ENCODE measurements at places on chromosomes 16 and 17.

DNA sequence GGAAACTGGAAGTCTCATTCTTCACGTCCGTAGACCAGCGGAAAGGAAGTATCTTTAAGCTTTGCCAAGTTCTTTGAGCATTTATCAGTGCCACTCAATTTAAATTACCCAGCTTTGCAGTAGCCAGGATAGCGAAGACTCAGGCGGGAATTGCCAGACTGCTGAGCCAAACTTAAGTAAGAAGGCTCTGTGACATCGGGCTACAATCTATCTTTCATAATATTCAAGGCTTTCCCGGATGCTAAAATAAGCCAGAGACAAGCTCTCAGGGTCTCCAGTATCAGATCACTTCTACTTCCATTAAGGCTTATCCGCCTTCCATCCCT lies 436 bp upstream of the BRIP1 start:
- DNase-seq, result no peak

DNA sequence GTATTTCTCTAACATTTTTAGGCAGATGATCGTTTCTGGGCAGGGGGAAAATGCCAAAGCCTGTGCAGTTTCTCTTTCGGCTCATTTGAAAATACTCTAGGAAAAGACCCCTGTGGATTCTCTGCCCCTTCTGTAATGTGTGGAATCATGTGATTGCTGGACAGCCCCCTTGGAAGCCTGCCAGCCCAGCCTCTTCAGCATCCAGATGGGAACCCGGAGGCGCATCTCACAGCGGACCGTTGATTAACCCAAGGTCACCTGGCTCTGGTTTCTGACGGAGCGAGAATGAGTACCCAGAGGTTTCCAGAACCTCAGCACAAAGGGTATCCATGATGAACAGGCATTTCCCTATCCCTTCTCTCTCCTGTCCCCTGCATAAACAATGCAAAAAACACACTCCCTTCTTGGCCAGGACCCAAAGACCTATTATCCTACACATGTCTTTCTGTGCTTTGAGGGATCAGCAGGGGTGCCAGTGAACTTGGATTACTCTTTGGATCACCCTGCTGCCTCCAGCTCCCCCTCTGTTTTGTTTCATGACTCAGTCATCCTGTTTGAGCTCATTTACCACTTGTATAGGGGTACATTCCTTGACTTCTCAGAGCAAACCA lies 957.1 kb upstream of the RBFOX1 start:
- no peak for DNase-seq

GRCh38 chr16:81349608-81350305 lies 35.0 kb downstream of the GAN start:
- no peak for DNase-seq

DNA sequence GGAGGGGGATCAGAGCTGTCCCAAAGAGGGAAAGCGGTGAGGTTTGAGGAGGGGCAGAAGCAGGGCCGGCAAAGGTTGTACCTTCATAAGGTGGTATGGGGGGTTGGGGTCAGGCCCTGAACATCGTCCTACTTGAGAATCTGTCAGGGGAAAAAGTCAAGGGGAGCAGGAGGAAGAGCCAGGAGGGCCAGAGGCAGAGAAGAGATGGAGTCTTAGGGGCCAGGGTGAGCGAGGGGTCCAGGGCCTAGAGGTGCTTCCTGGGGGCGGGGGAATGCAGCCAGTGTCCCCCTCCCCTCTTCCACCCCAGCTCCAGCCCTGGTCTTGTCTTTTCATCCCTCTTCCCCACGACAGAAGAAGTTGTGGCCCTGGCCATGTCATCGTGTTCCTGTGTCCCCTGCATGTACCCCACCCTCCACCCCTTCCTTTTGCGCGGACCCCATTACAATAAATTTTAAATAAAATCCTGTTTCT lies 1.3 kb upstream of the PRRT2 start:
- DNase-seq, result no peak

- DNase-seq, result no peak
Observed at GRCh38 chr17:14289162-14289561, 11.7 kb upstream of the HS3ST3B1 start.

GRCh38 chr16:9039210-9039609 lies 52.2 kb upstream of the HAPSTR1 start:
- no peak for DNase-seq

DNA sequence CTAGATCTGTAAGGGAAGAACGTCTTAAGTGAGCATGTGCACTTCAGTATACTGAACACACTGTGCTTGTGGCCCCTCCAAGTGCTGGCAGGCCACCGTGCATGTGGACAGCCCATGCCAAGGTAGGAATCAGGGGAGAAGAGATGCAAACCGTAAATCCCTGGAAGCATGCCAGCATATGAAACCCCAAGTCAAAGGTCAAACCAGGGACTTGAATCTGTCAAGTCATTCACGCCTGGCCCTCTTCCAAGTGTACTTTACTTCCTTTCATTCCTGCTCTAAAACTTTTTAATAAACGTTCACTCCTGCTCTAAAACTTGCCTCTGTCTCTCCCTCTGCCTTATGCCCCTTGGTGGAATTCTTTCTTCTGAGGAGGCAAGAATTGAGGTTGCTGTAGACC lies 2.8 kb upstream of the ATXN2L start:
- DNase-seq, result no peak

DNA sequence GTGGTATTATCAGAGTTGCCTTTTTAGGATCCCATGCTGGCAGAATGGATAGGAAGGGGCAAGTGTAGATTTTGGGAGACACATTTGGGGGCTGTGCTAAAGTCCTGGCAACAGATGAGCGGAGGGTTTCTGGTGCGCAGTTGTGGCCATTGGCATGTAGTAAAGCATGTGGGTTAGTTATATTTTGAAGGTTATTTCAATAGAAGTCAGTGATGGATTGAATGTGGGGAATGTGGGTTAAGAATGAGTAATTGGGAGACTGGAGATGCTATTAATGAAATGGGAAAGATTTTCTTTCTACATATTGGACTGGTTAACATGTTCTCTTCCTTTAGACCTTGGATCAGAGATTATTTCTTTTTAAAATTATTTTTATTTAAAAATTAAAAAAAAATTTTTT lies 10.0 kb downstream of the DUS2 start:
- DNase-seq, result no peak
